Stimulated activated CD8-positive, alpha-beta memory T cell treated with anti-CD3 and anti-CD28 coated beads, Interleukin-15, amount 100 ng/mL, for 4 hours (primary cell): ENCODE measurements at places on chromosomes 3 and 15.

DNA sequence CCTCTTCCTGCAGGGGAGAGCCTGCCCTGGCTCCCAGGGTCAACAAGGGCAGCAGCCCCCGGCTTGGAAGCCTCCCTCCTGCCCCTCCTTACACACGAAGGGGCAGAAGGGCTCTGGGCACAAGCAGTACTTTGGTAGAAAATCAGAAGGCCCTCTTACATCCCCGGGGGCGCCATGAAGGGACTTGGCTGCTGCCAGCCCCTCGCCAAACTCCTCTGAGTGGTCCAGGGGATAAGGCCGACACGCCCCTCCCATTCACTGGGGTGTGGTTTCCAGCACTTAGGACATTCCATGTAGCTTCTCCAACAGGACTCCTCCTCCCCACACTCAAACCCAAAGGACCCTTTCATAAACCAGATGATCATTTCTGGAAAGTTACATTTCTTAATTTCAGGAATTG, 1.2 kb upstream of the ST8SIA2 start:
- DNase-seq = no peak

DNA sequence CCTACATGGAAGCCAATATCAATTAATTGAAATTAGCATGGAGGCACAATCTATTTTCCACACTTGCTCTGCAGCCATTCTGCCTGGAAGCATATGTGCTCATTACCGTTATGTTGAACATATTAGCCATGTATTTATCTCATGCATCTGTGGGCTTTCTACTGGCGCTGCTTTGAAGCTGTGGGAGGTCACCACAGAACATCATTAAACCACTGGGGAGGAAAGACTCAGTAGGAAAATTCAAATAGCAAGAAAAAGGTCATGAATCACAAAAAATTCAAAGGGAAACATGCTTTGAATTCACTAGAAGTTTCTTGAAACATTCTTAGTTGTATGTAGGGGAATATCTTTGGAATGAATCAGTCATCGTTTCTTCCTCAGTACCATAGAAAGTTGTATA, 652.5 kb downstream of the EDEM1 start:
- DNase-seq = no peak

GRCh38 chr3:107884719-107885460, 205.9 kb downstream of the CD47 start:
- DNase-seq = no peak

GRCh38 chr15:33872416-33873106, 95.7 kb upstream of the CHRM5 start:
- DNase-seq = no peak

DNA sequence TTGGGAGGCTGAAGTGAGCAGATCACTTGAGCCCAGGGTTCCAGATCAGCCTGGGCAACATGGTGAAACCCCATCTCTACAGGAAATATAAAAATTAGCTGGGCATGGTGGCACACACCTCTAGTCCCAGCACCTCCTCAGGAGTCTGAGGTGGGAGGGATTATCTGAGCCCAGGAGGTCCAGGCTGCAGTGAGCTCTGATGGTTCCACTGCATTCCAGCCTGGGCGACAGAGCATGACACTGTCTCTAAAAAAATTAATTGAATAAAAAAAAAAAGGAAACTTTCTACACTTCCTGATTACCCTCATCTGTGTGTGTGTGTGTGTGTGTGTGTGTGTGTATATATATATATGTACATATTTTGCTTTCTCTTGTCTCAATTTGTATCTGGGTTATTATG, 31.4 kb downstream of the DIPK2A start:
- no peak for DNase-seq

DNA sequence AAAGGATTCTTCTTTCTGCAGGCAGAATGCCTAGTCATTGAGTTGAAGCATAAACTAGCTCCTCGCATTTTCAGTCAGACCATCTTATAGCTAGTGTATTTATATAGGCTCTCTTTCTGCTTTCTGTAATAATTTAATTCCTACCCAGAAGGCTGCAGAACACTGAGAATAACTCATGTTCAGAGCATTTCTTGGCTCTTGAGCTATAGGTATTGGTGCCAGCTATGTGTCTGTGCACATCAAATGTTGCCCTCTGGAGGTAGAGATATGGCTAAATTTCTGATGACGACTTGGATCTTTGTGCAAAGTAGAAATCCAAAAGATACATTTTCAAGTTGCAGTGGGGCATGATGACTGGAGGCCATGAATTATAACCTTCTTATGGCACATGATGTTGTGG, 336.2 kb upstream of the TPM1 start:
- DNase-seq = no peak

GRCh38 chr15:83462026-83462425, 14.9 kb downstream of the SH3GL3 start:
- no peak for DNase-seq

DNA sequence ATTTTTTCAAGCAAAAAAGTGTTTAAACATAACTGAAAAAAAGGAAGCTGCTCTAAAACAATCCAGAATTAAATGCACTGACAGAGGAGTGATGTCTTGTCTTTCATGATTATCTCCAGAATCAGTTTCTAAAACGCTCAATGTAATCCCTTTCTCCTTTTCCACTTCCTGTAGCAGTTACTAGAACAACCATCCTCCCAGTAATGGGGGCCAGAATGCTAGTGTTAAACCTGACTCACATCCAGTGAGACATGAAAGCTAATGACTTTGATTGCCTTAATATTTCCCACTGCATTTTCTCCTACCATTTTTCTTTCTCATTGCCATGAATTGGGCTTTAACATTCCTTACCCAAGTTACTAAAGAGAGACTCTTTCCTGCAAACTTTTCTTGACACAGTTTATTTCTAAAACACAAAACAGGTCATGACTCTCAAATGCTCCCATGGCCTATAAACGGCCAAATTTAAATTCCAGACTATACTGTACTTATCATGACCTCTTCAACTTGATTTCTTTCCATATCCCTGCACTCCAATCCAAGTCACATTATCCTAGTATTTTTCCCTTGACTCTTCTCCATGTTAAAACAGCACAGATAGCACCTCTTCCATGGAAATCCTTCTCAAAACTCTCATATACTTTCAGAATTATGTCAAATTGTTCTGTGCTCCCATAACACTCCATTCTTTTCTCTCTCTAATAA, 341.4 kb downstream of the NAALADL2 start:
- DNase-seq = no peak

GRCh38 chr3:10998542-10998941, 6.0 kb downstream of the SLC6A1 start:
- no peak for DNase-seq

DNA sequence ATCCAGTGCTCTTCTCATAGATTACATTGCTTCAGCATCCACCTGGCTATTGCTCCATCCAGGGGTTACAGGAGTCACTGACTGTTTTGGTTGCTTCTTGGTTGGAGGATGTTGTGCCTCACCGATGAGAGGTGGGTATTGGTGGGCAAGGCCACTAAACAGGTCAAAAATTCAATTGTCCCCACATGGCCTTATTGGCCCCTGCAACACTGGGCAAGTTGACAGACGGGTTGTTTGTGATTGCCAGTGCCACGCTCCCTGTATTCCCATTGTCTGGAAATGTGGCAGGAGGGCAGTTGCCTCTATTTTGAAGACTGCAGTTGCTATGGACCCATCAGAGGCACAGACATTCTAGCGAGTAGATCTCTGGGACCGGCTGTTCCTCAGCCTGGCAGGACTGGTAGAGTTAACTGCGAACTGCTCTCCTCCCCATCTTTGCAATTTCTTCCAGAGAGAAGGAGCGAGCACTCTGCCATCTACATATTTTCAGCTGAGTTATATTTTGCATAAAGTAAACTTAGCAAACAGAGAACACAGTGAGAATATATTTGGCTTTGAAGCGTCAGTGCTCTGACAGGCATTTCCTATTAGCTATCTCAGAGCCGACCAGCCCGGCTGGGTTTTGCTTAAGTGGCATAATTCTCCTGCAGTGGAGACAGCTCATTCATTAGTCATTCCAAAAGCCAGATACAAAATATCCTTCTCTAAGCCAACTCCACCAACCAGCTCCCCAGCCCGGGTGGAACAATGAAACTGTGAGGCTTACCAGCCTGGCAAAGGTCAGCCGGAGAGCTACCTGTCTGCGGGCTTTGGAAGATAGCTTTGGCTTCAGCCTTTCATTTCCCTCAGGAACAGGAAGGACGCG, 26.0 kb upstream of the MAGEF1 start:
- DNase-seq = no peak

DNA sequence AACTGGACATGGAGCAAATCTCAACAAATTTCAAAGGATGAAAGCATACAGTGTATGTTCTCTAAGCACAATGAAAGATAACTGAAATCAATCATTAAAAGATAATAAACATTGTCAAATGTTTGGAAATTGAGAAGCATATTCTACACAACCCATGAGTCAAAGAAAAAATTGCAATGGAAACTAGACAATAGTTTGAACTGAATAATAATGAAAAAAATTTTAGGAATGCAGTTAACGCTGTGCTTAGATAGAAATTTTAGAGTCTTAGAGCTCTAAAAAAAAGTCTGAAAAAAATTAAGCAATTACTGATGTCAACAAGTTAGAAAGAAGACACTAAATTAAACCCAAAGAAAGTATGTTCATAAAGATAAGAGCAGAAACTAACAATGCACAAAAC, 15.5 kb downstream of the RABL3 start:
- DNase-seq = no peak

DNA sequence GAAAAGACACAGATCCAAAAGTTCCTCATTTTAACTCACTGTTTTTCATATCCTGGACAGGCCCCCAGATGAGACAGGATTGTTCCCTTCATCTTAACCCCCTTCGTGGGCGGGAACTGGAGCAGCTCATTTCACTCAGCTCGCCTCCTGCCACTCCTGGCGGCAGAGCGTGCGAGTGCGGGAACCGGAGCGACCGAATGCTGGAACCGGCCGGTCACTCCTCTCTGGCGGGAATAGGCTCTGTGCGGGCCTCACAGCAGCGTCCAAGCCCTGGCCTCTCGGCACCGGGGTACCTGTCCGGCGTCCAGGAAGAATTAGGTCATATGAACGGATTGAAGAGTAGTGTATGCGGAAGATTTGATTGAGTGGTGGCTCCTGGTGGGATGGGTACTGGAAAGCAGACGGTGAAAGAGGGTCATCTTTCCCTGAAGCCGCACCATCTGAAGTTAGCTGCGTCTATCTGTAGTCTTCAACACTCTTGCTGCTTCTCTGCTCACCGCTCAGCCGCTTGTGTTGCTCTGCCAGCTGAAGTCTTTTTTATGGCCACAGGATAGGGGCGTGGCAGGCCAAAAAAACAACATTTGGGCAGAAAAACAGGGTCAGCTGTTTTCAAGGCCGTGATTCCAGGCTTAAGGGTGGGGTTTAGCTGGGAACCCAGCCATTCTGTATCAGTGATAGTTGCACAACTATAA, 42.3 kb upstream of the FXR1 start:
- DNase-seq = no peak

DNA sequence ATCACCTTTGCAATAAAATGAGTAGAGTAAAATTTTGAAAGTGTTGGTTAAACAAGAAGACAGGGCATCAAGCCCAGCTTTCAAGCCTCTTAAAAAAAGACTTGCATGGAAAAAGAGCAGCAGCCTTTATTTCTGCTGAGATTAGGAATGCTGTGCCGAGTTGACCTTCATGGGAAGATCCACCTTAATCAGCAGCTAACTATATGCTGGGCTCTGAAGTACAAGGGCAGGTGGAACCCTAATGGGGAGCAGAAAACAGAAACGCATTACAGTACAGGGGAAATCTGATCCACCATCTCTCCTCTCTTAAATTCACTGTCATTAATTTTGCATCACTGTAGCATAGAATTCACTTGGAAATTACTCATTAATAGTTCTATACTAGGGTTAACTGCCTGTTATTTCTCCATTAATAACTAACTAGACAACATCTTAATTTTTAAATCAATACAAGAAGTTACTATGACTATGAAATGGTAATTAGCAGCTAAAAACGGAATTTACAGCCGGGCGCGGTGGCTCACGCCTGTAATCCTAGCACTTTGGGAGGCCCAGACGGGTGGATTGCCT, 133.6 kb downstream of the GHSR start:
- no peak for DNase-seq

GRCh38 chr3:194671511-194671899, 486 bp downstream of the LSG1 start:
- no peak for DNase-seq

GRCh38 chr3:78506581-78507195, 1261.1 kb downstream of the ROBO1 start:
- no peak for DNase-seq

GRCh38 chr15:56094171-56094570, 100.8 kb upstream of the NEDD4 start:
- DNase-seq = no peak

DNA sequence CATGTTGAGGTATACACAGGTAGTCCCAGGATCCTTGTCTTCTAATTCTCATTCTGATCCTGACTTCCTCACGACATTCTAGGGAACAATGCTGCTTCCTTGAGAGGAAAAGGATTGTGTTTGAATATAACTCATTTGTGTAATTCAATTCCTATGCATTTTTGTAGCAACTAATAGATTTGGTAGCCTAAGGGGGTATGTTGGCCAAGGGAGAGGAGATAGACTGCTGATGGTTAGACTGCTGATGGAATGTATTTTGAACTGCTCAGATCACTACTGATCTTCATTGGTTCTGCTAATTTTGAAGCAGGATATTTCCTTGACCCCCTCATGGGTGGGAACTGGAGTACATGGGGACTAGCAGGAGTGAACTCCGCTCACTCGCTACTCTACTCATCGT, 39.7 kb downstream of the RAD54L2 start:
- no peak for DNase-seq

DNA sequence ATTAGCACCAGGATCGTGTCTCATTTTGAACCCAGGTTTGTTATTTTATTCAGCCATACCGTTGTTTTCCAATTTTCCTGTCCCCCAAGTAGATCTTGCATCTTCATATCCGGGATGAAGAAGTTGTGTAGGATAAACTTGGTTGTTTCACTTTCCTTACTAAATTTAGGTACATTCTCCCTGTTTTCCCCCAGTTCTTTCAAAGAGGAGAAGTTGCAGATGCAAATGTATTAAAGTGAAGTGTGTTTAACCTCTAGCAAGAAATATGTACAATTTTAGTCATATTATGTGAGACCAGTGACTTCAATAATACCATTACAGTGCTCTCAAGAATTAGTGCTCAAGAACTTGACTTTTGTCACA, 1.3 kb downstream of the ATXN7 start:
- no peak for DNase-seq

- no peak for DNase-seq
These were observed 69.0 kb downstream of the RAB7A start for GRCh38 chr3:128794770-128795649.
